ENCODE measurements at places on chromosomes 3 and 15.

GRCh38 chr15:89402518-89402805 lies 67.8 kb upstream of the POLG start:
- no peak for DNase-seq

- no peak for DNase-seq
These were observed 82.2 kb downstream of the PCCB start for GRCh38 chr3:136332302-136332701.

GRCh38 chr15:68550498-68551295 lies 28.1 kb upstream of the CORO2B start:
- no peak for DNase-seq

- no peak for DNase-seq
These were observed 124.8 kb downstream of the LIPC start for GRCh38 chr15:58556541-58556940.

GRCh38 chr15:46644501-46645481 lies 1010.0 kb downstream of the SQOR start:
- DNase-seq: no peak

GRCh38 chr15:90619468-90619867 lies 89.7 kb downstream of the CRTC3 start:
- DNase-seq: no peak

GRCh38 chr15:43007551-43007950 lies 87.0 kb upstream of the TTBK2 start:
- DNase-seq: no peak

DNA sequence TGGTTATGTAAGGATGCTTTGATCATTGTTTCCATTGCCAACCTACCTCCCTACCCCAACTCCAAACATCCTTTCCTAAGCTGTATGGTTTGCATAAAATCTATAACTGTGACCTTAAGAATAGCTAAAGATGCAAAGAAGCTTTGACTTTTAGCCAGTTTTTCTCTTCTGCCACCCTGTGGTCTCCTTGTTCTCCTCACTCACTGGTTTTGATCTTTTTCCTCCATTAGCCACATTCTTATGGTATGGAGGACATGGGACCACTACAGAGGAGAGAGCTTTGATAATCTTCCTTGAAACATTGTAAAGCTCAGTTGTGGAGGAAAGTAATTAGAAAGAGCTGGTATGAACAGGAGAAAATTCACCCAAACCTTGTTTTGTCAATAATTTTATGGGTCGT lies 115.9 kb downstream of the NEK11 start:
- peak; percentile 1 for DNase-seq

GRCh38 chr3:53159156-53160060 lies 1.6 kb upstream of the PRKCD start:
- DNase-seq: no peak

DNA sequence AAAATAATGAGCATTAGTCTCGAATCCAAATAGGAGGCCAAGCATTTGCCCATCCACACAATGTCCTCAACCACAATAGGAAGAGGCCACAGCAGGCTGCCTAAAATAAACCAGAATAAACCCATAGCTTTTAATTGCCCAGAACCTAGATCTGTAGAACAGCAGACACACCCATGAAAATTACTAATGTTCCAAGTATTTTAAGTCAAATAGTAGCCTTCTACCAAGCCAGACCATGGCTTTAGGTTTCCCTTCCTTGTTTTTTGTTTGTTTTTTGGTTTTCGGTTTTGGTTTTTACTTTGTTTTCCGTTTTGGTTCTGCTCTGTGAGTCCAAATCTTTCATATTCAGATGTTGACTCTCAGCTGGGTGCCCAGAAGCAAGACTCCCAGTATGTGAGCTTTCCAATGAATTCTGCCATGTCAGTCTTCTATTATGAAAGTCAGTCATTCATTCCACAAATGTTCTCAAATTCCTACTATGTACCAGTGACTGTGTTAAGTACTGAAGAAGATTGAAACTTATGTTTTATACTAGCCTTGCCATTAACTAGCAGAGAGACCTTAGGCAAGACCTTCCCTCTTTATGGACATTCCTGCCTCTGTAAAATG lies 57.8 kb upstream of the BOC start:
- no peak for DNase-seq

GRCh38 chr3:66418475-66418931 lies 82.3 kb downstream of the LRIG1 start:
- no peak for DNase-seq

DNA sequence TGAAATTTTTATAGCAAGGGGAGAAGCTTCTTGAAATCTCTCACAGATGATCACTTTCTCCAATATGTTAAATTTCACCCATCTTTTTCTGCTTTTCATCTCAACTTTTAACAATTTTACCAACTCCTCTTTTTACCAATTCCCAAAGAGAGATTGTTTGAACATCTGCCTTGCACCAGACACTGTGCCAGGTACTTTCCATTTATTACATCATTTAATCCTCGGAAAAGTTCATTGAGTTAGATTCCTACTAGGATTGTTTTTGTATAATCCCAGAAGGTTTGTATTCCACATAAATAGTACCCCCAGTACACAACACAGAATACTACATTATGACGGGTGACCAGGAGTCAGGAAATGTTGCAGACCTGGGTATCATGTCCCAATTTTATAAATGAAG lies 74.1 kb downstream of the ATP8B4 start:
- DNase-seq: no peak

- no peak for DNase-seq
These were observed 2.8 kb downstream of the CAV3 start for GRCh38 chr3:8736436-8736835.

DNA sequence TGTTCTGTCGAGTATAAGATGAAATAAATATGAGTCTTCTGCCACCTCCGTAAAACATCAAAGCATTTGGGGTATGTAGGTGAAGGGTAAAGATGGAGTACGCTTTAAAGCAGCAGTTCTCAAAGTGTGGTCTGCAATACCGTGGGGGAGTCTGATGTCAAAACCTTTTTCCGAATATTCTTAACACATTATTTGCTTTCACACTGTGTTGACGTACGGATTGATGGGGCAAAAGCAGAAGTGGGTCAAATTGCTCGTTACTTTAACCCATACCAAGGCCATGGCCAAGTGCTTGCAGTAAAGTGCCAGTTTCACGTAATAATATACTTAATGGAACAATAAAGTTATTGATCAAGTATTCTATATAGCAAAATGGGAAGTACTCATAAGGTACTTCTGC lies 36.3 kb downstream of the PAK2 start:
- DNase-seq: no peak

- DNase-seq: no peak
These were observed 24.5 kb downstream of the CXCR6 start for GRCh38 chr3:45967724-45968123.

GRCh38 chr3:132900481-132900880 lies 137.7 kb upstream of the TMEM108 start:
- no peak for DNase-seq

GRCh38 chr3:62065985-62066693 lies 307.2 kb downstream of the FEZF2 start:
- peak; percentile 28 for DNase-seq

All from skeletal muscle cell (primary cell).